MG63 (cell line): ENCODE measurements at places on chromosomes 1 and 21. TPM values are rescaled to one million over a fixed set of nuclear protein-coding genes. Genes with fewer than 3 reads are reported as not detected.

DNA sequence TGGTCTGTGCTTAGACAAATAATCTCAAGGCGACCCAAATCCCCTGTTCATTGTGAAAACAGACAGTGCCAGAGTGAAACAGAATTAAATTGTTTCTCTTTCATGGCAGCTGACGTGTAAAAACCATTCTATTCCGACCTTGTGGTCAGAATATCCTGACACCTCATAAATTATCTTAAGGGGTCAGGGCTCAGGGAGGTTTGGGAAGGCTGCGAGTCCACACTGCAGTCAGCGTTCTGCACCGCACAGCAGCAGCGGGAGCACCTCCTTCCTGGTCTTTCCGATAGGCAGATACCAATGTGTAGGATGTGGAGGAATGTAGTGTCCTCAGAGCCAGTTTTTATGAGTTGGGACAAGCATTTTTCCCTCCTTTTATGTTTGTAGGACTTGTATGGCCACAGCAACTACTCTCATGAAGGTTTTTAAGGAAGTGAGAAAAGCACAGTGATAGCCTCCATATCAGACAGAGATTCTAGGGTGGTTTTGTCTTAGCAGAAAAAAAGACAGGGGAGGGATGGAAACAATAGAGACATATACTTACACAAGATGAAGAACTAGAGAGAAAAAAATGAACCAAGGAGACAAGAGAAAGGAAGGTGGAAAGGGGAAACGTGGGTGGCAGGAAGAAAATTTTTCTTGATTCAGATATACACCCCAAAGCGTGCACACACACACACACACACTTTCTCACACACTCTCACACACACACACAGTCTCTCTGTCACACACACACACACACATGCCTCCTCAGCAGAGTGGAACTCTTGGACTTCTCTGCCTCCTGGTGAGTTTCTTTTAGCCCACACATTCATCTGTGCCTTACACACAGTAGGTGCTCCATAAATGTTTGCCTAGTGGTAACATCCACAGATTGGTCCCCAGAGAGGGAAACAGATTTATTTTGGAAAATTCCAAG, 68.6 kb downstream of the NTMT2 start:
- no peak for DNase-seq

DNA sequence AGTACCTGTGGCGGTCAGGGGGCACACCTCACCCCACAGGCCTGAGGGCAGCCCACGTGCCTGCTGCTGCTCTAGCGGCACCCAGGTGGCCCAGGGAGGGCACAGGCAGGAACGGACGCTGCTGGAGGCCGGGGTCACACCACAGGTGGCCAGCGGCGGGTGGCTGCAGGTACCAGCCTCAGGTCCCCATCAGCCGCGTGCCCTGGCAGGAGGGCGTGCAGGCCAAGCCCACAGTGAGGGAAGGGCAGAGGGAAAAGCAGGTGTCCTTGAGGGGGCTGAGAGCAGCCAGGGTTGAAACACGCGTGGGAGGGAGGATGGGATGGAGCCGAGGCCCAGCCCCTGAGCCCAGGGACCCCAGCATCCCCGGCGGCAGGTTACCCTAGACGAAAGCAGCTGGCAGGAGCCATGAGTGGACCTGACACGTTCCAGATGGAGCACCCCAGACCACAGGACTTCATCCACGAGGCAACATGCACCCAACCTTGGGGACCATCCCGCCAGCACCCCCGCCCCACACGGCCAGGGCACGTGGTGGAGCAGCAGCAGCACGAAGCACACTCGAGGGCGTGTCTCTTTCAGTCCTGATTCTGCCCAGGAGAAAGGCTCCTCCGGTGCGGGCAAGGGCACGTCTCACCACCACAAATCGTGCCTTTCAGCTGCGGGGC, 3.7 kb downstream of the SLC19A1 start:
- no peak for DNase-seq

DNA sequence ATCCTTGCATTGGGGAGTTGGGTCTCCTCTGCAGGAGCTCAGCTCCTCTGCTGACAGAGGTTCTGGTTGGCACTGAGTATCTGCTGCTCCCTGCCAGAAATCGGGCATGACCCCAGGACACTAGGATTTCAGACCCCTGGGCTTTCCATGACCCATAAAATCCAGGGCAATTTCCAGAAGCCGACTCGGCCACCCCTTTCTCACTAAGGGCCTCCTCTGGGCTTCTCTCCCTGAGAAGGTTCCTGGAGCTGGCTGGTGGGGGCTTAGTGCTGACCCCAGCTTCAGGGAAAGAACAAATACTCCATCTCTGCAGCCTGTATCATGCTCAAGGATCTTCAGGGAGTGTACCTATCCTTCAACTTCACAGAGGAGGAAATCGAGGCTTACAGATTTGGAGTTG, 603.4 kb downstream of the PTPRU start:
- DNase-seq: no peak

- DNase-seq: no peak
Measured at GRCh38 chr1:95089650-95090287, 17.0 kb upstream of the ALG14 start.

The SLC1A7 gene
- total RNA-seq: not detected in 2 replicates

The CYP4B1 gene
- total RNA-seq: not detected in 2 replicates

DNA sequence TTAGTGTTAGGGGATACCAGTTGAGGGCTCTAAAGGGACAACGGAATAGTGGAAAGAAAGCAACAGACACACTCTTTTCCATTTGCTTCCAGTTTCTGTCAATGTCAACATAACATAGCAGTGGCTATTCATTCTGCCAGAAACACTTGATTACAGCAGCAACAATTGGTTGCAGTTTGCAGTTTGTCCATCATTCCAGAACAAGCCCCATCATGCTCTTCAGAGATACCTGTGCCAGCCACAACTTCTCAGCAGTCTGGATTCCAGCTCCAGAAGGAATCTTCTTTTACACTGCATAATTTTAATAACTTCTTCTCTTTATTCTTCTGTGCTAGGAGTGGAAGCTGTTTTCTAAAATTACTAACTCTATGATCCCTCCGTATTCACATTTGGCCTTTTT, 1521.4 kb downstream of the PLA2G4A start:
- no peak for DNase-seq

The FAM110D gene
- total RNA-seq: 0.07 TPM in 1 of 2 replicates, not detected in the other

DNA sequence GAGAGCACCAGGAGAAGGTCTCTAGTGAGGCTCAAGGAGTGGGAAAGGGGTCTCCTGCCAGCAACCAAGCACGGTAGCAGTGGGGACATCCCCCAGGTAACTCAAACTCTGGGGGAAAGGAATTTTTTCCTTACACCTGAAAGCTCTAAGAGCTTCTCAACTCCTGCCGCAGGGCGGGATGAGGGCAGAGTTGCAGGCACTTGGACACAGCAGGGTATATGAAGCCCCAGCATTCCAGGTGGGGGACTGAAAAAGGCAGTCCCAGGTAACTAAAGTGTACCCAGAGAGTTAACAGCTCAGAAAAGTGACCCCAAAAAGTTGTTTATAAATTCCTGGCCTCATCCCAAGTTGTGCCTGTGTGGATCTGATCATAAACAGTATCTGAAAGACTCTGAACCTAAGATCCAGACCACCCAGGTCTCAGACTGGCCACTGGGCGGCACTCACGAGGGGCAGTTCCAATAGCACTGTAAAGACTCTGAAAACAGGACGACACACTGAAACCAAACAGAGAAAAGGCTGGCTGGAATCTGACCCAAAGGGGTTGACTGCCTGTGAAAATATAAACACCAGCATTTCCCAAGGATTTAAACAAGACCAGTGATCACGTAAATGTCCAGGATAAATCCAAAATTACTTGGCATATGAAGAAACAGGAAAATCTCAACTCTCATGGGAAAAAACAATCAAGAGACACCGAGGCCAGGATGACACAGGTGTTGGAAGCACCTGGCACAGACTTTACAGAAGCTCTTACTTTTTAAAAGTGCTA, 47.5 kb downstream of the HSF2BP start:
- DNase-seq: peak; percentile 72

DNA sequence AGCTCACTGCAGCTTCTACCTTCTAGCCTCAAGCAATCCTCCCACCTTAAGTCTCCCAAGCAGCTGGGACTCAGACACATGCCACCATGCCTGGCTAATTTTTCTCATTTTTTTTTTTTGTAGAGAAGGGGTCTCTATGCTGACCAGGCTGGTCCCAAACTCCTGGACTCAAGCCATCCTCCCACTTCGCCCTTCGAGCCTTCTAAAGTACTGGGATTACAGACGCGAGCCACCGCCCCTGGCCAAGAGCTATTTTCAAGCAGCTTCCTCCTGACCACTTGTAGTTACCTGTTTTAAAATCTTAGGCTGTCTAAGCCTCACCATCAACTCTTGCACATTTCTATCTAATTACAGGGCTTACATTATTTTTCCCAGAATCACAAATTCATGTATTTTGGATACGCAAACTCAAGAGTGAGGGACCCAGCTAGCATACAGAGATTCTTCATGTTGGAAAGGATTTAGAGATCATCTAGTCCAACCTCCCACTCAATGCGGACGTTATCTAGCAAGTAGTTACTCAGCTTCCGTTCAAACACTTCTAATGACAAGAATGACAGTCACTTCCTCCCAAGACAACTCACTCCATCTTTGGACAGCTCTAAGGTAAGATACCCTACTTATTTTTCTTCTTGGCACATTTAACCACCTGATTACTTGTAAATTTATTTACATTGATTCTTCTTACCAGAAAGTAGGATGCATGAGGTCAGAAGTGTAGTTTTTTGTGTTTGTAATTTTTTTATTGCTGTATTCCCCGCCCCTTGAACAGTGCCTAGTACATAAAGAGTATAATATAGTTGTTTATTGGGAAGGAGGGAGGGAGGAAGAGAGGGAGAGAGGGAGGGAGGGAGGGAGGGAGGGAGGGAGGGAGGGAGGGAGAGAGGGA, 65.4 kb downstream of the LUZP1 start:
- DNase-seq: no peak

The OR2L8 gene
- total RNA-seq: not detected in 2 replicates

The UBASH3A gene
- not detected in 2 replicates for total RNA-seq

GRCh38 chr1:205481629-205482151, 22.8 kb upstream of the CDK18 start:
- DNase-seq: no peak

- no peak for DNase-seq
Measured at GRCh38 chr1:226132728-226133503, 53.6 kb downstream of the ACBD3 start.

The RCAN3 gene
- total RNA-seq: 2.5 and 3.4 TPM in 2 replicates

GRCh38 chr1:95197616-95198252, 36.3 kb upstream of the RWDD3 start:
- DNase-seq: no peak

- peak; percentile 23 for DNase-seq
Measured at GRCh38 chr1:9279172-9279840, 13.4 kb upstream of the SPSB1 start.

The TCHH gene
- total RNA-seq: 0.10 TPM in 1 of 2 replicates, not detected in the other
